ENCODE measurements at places on chromosomes 7 and 10.

DNA sequence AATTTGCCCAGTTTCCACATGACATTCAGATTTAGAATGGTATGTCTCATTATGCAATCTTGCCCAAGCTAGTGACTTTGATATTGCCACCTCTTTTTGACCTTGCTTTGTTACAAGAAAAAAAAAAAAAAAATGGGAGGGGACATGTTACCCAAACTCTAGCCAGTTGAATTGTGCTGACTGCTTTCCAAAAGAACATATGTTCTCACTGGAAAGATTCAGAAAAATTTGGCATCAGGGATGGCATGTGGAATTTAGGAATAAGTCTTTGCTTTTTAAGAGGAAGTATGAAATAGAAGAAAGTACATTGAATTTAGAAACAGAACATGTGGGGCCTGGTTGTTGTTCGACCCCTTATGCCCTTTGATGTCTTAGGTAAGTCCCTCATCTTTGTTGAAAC, 846.8 kb downstream of the NRG3 start:
- DNase-seq: no peak

- DNase-seq: no peak
Observed at GRCh38 chr10:17394854-17395253, 59.5 kb downstream of the ST8SIA6 start.

DNA sequence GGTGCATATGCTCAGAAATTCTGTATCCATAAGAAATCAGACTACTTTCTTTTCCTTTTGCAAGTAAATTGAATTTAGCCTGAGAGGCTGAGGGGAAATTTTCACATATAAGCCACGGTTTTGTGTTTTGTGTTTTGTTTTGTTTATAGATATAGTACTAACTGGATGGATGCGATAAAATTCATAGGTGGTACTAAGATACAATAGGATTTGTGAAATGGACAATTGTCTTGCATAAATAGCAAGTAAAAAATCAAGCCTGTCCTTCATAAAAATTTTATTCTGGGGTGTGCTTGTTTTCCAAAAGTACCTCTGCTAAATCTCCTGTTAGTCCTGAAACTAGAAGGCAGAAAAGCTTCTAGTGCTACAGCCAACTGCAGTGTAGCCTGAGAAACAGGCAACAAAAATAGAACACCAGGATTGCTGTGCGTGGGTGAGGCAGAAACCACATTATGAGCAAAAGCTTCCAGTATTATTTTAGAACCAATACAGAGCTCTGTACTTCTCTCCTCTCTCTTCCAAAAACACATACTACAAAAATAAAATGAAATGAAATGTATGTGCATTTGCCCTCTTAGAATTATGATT, 634 bp upstream of the HDAC9 start:
- DNase-seq: no peak

GRCh38 chr7:150968056-150968733, 9.9 kb downstream of the KCNH2 start:
- no peak for DNase-seq

DNA sequence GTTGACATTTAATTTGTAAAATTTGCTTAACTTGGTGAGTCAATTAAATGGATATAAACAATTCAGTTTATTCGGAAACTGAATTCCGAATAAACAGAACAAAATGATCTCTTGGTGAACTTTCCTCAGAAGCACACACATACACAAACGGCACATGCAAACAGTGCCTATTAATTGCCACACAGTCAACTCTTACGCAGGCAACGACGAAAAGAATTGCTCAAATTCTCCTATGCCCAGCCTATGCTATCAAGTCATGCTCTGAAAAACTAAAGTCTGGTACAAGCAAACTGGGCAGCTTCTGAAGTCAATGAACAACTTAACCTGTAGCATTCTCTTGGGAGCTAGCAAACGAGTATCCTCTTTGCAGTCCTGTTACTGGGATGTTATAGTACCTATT, 38.8 kb upstream of the ASL start:
- no peak for DNase-seq

DNA sequence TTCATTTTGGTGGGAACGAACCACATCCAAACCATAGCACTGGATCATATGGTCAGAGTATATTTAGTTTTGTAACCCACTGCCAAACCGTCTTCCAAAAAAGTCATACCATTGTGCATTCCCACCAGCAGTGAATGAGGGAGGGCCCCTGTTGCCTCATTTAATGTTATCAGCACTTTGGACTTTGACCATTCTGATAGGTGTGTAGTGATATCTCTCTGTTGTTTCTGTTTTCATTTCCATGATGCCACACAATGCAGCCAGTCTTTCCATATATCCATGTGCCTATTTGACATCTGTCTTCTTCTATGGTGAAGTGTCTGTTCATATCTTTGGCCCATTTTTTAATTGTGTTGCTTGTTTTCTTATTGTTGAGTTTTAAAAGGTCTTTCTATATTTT, 105.0 kb upstream of the PPP2R2D start:
- DNase-seq: no peak

GRCh38 chr10:118102121-118102520, 55.4 kb upstream of the RAB11FIP2 start:
- no peak for DNase-seq

DNA sequence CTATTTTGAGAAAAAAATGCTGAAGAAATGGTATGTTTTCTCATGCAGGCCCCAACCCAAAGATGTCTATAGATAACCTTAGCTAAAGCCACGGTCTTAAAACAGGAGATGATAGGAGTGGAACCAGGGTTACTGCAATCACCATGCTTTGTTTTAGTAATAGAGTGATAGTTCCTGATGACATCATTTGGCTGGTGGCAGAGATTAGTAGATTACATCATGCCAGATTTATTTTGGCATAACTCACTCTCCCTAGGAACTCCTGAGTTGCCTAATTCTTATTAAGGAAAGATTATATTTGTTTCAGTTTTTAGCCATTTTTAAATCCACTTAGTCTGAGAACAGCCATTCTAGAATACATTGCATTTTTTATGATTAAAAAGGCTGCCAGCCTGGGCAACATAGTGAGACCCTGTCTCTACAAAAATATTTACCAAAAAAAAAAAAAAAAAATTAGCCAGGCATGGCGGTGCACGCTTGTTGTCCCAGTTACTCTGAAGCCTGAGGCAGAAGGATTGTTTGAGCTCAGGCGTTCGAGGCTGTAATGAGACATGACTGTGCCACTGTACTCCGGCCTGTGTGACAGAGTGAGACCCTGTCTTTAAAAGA, 17.8 kb downstream of the ENO4 start:
- DNase-seq: no peak

DNA sequence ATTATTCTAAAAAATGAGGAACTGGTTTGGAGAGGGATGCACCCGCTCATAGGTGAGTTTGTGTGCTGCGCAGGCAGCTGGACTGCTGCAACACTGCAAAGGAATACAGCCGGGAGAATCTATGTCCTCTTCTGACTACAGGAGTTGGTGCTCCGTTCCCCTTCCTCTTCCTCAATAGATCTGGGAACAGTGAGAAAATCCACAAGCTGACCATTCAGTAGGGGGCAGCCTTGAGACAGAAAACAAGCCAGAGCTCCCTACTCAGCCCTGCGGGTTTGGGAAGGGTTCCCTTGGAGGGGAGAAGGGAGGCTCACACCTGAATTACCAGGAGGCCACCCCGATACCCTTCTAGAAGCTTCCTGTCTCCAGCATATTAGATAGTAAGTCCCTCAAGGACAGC, 87.3 kb upstream of the FOXI2 start:
- DNase-seq: no peak

DNA sequence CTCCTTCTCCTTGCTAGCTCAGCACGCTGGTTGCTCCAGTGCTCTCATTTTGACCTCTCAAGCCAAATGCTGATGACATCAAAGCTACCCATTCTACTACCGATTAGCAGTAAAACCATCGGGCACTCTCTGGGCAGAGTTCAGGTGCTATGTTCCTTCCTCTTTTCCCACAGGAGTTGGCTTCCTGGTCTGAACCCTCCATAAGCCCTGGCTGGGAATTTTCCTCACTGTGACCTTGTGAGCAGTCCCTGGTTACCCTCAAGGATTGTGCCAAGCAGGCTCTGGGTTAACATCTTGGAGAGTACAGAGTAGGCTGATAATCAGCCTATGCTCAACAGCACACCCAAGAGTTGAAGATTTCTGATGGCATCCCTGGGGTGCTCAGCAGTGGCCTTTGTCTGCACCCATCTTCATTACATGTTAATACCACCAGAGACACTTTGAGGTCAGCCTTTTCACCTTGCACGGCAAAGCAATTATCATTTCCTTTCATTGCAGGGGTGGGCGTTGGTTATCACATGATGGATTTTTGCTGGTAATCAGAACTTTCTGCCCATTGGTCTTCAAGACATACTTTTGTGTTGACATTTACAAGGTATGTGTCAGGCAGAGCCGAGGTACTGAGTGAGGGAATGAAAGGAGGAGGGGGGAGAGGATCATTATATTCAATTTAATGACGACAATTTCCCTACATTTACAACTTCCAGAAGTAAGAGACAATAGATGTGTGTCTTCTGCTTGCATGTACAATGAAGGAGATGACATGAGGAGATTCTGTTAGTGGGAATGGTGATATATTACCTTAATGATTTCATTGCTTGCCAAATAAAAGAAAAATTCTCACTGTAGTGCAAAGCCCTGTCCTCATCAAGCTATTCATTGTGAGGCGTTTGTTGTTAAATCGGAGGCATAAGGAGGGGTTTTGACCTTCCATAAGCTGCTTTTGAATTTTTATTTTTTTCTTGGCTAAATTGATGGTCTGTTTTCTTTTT, 452.0 kb downstream of the LRMDA start:
- no peak for DNase-seq

GRCh38 chr7:5383314-5384098, 40.1 kb downstream of the TNRC18 start:
- no peak for DNase-seq

DNA sequence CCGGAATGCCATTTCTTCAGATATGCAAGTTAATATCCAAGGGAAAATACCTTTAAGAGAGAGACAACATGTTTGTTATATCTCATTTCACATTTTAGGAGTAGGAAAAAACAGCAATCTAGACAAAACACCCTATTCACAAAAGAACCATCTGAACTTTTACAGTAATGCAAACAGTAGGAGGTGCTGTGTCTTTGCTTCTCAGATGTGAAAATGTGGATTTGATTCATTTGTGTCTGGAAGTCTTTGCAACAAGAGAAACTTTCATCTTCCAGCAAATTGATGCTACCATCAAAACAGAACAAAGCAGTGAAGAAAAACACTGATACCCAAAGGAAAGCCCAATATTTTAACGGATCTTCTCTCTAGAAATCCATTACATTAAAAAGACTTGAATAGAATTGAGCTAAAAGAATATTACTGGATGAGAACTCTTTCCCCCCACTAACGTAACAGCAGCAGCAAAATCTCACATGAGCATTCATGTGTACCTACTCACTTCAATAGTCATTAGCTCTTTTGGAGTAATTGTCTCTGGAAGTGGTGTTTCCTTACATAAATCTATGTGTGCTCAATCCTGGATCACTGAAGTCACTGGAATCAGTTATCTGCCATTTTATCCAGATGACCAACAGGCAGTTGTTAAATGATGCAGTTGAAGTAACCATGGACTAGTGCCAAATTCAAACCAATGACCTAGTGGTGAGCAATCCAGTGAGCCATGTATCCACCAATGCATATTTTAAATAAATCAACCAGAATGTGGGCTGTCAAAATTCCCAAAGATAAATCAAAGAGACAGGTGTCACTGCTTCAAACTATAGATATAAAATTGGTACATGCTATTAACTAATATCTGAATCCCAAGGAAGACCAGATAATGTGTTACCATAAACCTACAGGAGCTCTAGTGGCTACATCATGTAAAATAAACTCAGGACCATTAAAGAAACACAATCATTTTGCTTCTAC, 1.8 kb downstream of the SEMA3C start:
- DNase-seq: no peak

DNA sequence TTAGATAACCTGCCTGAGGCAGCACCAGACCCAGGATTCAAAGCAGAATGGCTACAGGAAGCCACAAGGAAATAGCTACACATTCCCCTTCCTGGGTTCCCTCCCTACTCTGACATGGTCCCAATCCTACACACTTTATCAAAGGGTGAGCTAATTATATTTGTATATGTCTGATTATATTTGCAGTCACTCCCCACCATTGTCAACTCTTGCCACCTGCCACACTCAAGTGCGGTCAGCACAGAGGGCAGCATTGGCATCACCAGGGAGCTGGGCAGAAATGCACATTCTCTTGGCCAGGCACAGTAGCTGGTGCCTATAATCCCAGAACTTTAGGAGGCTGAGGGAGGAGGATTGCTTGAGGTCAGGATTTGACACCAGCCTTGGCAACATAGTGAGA, 114.1 kb upstream of the PDLIM1 start:
- no peak for DNase-seq

- no peak for DNase-seq
Observed at GRCh38 chr7:45721686-45722598, 147.8 kb downstream of the ADCY1 start.
